ENCODE measurements at places on chromosomes 5 and 9.
A peak's percentile ranks its signal among the peaks of the same experiment; 100 is the strongest.

DNA sequence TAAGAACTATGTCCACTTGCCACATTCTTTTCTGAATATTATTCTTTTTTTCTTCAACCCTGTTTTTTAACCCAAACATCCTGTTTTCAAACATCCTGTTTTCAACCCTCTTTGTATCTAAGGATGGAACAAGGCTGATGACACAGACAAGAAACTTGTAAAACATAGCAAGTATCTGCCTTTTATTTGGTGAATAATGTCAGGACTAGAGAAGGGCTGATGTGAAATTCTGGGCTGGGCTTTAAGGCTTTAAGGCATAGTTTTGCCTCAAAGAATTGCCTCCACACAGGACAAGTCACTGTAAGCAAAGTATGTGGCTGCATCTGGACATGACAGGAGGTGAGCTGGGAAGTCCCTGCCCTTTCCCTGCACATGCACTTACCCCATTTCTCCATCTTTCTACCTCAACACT lies 42.5 kb upstream of the RIC1 start:
- DNase-seq: peak; percentile 39

DNA sequence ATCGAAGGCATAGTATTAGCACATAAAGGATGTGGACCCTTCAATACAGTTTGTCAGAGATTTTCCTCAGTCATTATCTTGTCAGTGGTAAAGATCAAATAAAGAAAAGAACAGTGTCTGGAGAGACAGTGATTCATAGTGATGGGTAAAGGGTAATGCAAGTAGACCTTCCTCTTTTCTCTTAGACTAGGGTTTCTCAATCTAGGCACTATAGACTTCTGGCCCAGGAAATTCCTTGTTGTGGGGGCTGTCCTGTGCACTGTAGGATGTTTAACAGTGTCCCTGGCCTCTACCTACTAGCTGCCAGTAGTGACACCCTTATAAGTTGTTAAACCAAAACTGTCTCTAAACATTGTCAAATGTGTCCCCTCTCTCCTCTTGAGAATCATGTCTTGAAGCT lies 6.9 kb downstream of the CAMK4 start:
- DNase-seq: no peak

DNA sequence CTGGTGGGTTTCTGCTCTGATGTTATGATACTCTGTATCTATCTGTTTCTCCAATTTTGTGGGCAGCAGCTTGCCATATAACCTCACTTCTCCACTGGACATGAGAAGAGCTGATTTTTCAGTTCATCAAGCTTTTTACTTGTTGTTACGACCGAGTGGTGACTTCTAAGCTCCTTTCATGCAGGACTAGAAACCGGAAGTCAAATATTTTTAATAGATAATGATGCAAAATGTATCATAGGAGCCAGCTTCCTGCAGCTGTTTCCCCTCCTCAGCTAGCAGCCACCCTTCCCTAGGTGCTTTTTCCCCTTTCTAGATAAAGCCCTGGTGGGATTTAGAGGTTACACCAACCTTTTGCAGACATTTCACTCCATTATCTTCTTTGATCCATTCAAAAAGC lies 17.0 kb upstream of the ADAM19 start:
- no peak for DNase-seq

GRCh38 chr9:106600955-106601560 lies 261.9 kb upstream of the ZNF462 start:
- DNase-seq: no peak

DNA sequence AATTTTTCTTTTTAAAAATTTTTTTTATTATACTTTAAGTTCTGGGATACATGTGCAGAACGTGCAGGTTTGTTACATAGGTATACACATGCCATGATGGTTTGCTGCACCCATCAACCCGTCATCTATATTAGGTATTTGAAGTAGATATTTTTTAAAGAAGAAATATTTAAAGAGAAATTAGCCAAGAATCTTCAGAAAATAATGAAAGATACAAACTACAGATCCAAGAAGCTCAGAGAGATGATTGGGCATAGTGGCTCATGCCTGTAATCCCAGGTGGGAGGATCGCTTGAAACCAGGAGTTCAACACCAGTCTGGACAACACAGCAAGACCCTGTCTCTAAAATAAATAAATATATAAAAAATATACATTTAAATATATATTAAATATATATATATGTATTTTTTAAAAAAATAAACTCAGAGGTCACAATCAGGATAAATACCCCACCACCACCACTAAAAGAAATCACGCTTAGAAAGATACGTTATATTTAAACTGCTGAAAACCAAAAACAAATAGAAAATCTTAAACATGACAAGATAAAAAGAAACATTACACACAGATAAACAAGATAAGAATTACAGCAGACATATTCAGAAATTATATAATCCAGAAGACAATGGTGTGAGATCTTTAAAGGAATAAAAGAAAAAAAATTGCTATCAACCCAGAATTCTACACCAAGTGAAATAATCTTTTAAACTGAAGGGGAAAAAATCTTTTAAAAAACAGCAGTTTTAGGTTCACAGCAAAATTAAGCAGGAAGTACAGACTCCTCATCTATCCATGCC lies 57.5 kb downstream of the CSF2 start:
- DNase-seq: no peak

DNA sequence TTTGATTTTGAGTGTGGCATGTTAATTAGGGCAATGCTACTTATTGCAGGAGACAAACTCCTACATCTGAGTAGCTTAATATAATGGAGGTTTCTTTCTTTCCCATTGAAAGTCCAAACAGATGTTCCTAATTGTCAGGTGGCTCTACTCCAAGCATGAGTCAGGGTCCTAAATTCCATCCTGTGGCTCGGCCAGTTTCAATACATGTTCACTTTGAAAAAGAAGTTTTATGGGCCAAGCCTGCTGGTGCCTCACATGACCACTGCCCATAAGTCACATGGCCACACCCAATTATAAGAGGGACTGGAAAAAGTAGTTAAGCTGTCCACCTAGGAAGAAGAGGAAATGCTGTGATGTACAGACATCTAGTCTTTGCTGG lies 170.4 kb downstream of the ARRDC3 start:
- DNase-seq: no peak

GRCh38 chr5:113719549-113719948 lies 206.1 kb downstream of the YTHDC2 start:
- no peak for DNase-seq

GRCh38 chr9:35679766-35680330 lies 6.1 kb downstream of the CA9 start:
- DNase-seq: no peak

DNA sequence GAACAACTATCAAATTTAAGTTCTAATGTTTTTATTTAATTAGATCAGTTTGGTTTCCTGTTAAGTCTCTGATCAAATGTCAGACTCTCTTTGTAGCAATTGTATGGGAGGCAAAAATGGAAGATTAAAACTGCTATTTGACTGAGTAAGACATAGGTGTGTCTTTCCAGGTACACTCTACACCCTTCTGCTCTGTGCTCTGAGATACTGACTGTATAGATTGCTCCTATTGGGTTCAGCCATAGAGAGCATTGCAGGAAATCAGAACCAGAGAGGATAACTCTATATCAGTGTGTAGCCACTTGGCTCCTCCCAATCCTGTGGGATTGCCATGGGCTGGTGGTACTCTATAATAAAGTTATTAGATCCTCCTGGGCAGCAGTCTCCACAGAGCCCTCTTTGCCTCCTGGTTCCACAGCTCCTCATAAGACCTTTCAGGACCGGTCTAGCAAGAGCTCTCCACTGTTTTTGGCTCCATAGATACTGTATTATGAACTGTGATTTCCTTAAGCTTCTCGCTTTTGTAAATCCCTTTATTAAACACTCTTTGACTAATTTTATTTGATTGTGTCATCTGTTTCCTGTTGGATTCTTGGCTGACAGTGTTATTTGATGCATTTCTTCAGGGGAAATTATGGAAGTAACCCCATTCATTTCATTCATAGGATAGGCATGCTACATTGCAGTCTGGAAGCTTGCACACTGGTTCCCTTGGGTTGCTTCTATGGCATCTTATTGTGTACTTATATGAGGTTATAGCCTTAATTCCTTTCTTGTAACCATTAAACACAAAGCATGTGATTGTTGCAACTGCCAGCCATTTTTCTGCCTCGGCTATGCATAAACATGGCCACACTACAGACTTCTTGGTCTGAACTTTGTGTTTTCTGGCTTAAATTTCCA lies 115.6 kb downstream of the VCAN start:
- peak; percentile 24 for DNase-seq

- DNase-seq: no peak
These were observed 57.6 kb upstream of the OTP start for GRCh38 chr5:77696120-77696519.

DNA sequence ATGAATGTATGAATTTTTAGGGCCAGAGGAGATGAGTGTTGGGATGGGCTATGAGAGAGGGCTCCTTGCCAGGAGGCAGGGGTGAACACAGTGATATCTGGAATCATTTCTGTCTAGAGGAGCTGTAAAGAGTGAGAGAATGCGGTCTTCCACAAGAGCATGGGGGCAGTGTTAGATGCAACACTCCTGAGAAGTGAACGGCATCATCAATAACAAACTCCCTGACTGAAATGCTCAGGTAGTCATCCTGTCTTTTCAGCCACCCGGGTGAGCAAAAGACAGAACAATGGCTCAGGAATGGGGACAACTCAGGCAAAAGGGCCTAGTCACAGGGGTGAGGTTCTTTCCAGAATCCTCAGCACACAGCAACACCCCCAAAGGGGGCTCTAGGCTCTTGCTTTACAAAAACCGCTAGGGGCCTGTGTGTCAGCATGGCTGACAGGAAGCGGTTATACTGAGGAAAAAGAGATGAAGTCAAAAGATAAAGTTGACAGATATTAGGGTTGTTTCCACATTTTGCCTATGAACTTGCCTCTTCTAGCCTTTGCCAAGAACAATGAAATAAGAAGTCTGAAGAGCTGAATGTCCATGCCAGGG lies 104.6 kb upstream of the LRRTM2 start:
- DNase-seq: no peak

GRCh38 chr9:100269656-100270055 lies 83.1 kb downstream of the TEX10 start:
- DNase-seq: no peak

DNA sequence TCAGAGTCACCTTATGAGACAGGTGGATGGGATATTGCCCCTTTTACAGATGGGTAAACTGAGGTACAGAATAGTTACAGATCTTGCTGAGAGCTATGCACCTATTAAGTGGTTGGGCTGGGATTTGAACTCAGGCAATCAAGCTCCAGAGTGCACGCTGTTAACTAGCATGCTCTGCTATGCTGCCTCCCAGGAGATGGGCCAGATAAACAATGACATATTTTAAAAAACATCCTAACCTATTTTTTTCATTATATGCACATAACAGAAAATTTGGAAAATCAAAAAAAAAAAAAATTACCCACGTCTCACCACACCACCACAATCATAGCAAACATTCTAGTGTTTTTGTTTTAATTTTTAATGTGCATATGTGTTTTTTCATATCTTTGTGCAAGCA lies 123.4 kb upstream of the STC2 start:
- no peak for DNase-seq

- no peak for DNase-seq
These were observed 105.8 kb downstream of the EFNA5 start for GRCh38 chr5:107564931-107565372.

DNA sequence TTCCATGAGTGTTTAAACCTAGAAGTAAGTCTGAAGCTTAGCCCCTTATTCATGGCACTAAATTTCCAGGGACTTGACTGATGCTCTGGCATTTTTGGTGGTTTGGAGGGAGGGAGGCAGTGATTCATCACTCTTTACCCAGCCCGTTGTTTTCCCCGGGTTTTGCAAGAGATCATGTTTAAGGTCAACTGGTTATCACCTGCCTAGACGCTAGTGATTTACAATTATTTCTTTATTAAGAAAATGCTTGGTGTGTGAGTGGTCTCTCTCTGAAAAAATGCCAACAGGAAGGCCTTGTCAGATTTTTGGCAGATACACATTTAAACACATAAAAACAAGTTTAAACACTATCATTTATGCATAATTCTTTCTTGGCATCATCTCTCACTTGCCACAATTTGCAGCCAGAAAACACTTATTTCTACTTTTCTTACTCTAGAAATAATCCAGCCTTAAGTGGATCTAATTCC lies 737.9 kb upstream of the ZNF608 start:
- peak; percentile 84 for DNase-seq

GRCh38 chr5:35056686-35057085 lies 8.9 kb upstream of the AGXT2 start:
- no peak for DNase-seq
